Uterus (tissue), 4 donors: ENCODE measurements at places on chromosomes 7 and 10.

GRCh38 chr10:103612462-103613365 is 119.2 kb downstream of the NEURL1 start:
- peak; percentile 56 for DNase-seq

GRCh38 chr10:89262086-89263051 is 10.8 kb upstream of the LIPA start:
- DNase-seq, result no peak

- peak; percentile 35 for DNase-seq
Measured at GRCh38 chr7:14691597-14692203, 210.9 kb downstream of the DGKB start.

- no peak for DNase-seq
Measured at GRCh38 chr7:135683609-135684008, 21.3 kb downstream of the STMP1 start.

DNA sequence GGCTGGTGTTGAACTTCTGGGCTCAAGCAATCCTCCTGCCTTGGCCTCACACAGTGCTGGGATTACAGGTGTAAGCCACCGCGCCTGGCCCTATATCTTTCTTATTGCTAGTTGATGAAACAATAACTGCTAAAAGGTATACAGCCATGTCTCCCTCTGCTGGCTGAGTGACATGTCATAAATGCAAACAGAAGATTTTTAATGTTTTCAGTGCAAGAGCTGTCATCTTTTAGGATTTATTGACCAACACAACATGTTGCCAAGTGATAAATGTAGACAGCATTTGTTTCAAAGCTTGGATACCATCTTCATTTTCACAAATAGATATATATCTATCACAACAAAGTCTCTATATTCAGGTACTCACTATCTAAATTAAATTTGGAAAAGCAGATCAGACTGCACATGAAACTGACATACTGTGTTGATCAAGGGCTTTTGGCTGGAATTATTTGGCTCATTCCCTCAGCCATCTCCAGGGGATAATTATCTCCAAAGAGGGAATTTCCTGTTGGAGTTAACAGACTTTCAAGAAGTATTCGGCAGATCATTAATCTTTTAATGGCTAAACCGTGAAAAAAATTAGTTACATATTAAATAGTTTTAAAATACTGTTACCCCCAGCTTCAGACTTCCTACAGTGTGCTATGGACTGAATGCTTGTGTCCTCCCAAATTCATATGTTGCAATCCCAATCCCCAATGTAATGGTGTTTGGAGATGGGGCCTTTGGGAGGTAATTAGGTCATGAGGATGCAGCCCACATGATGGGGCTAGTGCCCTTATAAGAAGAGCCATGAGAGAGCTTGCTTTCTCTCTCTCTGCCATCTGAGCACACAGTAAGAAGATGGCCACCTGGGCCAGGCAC is 41.3 kb upstream of the SRPK2 start:
- DNase-seq, result peak; percentile 20

- DNase-seq, result no peak
Measured at GRCh38 chr7:18313965-18314364, 181.6 kb upstream of the HDAC9 start.

DNA sequence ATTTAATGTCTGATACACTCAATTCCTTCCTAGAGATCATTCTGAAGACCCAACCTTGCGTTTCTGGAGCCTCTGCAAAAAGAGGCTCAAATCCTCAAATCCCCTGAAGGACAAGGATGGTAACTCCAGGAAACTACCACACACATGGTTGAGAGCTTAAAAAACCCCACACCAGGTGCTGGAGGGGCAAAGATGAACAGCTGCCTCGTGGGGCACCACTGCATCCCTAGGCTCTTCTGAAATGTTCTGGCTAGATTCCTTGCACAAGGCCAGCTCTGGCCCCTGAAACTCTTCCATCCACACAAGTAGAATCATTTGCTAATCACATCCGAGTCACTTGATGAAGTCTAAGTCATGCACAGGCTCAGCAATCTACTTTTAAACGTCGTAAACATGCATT is 286.6 kb downstream of the ELMO1 start:
- DNase-seq, result no peak

GRCh38 chr7:50775836-50776235 is 6.9 kb downstream of the GRB10 start:
- no peak for DNase-seq

GRCh38 chr10:116947841-116948529 is 57.0 kb downstream of the SHTN1 start:
- DNase-seq, result no peak

GRCh38 chr7:136391371-136391770 is 414.2 kb upstream of the MTPN start:
- DNase-seq, result no peak

GRCh38 chr7:77444123-77444522 is 28.0 kb upstream of the GSAP start:
- no peak for DNase-seq

DNA sequence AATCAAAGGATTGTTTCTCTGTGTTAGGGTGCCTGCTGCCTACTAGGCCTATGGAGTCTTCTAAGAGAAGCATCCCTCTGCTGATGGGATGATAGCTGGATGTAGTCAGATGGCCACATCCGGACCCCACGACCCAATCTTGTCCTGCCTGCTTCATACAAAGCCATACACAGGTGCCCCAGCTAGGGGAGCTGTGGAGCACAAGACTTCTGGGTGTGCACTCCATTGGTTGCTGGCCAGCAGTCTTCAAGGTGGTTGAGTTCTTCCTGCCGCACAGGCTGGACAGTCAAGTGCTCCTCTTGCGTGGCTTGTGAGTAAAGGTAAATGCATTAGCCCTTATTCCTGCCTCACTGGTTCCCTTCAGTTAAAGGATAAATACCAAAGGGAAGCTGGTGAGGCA is 120.2 kb downstream of the TEX36 start:
- no peak for DNase-seq

DNA sequence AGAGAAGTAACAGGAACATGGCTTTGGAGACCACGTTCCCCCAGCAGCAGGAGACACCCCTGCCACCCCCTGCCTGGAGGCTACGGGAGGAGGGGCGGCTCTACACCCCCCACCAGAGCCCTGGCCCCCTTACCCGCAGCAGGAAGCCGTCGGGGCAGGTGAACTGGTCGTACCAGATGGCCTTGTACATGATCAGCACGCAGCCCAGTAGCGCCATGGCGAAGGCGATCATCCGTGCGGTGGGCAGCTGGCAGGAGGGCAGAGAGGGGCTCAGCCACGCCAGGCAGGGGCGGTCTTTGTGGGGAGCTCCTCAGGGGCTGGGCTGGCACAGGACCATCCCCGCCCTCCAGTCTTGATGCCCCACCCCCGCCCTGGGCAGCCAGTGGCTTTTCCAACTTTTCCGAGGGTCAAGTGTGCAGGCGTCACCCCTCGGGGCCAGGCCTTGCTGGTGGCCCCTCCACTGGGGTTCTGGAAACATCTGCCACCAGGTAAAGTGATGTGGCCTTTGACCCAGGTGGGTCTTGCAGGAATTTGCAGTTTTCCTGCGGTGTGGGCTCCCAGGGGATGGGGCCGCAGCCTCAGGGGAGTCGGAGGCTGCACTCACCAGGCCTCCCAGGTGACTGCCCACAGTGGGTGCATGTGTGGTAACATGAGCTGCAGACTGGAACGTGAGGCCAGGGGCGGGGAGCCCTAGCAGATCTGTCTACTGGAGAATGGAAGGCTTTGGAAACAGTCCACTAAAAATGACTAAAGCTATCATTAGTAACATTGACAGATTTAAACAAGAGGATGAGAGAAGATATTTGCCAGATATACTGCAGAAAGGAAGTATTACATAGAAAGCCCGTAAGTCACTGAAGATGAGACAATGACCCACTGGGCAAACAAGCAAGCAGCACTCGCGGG is 9.7 kb downstream of the CALY start:
- no peak for DNase-seq

DNA sequence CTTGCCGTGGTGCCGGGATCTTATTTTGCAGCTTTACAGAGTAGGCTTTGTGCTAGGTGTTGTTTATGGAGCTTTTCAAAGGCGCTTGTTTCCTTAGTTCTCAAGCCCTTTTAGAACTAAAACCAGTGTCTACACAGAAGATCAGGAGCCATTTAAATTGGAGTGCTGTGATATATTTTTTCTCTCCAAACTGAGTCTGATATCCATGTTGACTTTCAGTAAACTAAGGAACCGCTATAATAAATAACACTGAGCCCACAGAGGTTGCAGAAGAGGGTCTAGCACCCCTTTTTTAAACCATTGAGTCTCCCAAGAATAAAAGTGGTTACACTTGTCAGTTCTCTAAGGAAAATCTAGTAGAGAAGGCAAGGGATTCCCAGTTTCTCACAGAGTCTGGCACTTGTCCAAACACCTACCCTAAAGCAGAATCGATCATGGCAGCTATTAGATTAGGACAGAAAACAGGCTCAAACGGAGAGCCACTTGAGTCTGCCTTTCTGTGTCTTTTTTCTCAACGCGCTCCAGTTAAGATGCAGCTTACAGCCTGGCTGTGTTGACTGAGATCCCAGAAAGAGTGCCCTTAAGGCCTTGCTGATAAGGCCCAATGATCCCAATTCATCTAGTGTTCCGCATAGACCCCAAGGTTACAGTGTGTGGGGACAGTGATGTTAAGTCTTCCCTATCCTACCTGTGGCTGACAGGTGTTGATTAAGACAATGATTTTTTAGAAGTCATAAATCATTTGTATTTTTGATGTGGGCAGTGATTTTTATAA is 804 bp downstream of the TMEM106B start:
- DNase-seq, result no peak

DNA sequence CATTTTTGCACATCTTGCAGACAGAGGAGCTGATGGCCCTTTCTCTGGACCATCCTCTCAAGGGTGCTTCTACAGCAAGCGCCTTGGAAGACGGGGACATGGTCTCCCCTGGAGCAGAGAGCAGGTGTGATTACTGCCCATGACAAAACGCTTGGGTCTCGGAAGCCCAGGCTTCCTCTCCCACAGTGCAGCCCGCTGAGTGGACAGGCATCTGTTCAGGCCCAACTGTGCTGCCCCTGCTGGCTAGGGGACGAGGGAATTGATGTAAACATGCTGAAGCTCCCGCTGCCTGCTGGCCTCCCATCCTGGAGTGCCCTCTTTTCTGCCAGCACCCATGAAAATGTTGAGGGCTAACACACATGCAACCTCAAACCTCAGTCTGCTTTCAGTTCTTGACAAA is 14.3 kb downstream of the IL15RA start:
- DNase-seq, result no peak

- no peak for DNase-seq
Measured at GRCh38 chr7:22566176-22566575, 66.2 kb upstream of the STEAP1B start.

DNA sequence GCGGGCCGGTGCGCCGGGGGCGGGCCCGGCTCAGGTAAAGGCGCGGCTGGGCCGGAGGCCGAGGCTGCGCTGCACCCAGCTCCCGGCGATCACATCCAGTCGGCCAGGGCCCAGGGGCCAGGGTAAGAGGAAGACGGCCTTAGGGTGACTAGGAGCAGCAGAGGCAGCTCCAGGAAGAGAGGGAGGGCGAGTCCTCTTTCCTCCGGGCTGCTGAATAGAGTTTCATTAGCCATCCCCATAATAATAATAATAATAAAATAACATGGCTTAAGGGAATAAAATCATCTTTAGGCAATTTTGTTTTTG is 44.8 kb upstream of the CDK1 start:
- DNase-seq, result no peak

DNA sequence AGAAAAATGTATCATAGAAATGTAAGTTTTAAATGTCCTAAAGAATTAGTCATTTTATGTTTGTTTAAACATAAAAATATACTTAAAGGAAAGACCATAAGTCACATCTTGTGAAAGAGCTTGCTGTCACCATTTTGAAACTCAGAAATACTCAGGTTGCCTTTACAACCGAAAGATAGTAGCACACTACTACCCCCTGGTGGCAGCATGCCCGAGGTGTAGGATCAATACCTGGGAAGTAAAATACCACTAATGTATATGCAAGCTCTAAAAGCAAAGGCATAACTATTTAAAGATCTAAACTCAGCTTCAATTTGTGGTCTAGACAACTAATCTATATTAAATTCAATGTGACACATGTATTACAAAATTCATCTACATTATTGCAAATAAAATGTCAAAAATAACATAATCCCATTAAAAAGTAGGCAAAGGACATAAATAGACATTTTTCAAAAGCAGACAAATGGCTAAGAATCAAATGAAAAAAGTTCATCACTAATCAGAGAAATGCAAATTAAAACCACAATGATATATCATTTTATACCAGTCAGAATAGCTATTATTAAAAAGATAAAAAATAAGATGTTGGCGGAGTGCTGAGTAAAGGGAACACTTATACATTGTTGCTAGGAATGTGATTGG is 47.7 kb upstream of the FGL2 start:
- peak; percentile 30 for DNase-seq

DNA sequence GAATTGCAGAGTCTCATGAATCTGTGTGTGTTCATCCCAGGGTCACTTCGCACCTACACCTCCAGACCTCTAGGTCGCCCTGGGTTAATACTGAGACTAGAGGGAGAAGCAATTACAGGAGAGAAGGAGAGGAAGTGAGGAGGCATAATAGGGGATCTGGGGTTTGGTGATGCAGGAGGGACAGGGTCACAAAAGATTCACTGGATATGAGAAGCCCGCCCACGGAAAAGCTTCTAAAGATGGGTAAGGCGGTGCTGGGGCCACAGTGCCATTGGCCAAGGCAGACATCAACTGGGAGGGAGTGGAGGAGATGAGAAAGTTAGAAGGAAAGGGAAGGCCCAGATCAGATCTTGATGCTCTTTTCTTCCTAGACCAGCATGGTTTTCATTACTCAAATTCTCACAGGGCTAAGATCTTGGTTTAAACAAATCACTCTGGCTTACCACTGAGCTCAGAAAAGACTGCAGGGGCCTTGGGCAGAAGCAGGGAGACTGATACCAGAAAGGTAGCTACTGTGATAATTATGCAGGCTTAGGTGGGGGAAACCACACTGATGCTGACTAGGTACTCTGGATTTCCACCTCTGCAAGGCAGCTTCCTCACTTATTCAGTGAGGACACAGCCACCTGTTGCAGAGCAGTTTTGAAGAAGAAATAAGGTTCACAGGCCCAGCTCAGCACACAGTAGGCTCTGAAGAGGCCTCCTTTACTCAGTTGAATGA is 17.4 kb upstream of the ZNF273 start:
- no peak for DNase-seq

GRCh38 chr7:151377406-151377805 is 32.4 kb downstream of the WDR86 start:
- DNase-seq, result no peak

DNA sequence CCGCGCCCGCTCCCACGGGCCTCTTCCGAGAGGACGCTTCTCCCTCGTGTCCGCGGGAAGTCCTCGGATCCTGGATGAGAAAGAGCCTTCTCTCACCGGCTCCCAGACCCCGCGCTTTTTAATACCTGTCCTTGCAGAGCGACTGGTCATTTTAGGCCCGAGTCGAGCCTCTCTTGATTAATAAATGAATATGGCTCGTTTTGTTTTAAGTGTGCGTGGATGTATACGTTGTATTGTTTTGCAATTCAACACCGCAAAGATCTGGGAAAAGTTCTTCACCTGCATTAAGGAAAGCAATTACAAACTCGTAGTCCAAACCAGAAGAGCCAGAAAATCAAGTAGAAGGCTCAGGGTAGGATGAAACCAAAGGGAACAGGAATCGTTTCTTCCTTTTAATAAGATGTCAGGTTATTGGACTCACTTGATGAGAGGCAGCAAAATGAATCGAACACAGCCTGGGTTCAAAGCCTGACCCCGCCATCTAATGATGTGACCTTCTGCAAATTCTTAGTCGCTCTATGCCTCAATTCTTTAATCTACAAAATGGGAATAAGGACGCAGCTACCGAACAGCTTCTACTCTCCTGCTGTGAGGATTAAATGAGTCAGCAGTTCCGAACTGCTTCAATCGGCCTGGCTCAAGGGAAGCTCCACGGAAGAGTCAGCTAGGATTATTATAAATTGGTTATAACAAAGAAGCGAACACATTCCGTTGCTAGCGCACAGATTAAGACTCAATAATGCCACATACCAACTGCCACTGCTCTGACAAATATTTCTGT is 277.8 kb upstream of the NEBL start:
- no peak for DNase-seq
